NCI-H524 (cell line): ENCODE measurements at places on chromosomes 11 and 22.

DNA sequence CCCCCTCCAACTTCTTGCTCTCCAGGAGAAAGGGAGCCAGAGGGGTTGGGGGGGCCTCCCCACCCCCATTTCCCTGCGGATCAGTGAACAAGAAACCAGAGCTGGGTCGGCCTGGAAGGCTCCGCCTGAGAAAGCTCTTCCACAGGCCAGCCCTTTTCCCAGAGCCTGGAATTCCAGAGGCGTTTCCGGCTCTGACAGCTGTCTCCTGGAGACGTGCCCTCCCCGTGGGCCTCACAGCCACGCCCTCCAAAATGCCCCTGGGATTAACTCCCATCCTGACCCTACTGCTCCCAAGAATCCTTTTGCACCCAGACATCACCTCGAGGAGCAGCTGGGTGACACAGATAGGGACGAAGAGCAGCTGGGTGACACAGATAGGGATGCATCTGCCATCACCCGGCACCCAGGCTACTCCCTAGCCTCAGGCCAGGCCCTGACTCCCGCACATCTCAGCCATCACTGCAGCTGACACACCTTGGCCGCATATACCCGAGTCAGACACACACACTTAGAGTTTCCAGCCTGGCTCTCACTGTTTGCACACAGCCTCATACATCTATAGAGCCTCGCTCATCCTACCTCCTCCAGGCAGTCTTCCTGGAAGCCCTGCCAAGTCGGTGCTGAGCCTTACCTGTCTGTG, 7.6 kb upstream of the CDC42EP1 start:
- peak; percentile 33 for DNase-seq

- no peak for DNase-seq
Measured at GRCh38 chr22:39206491-39206890, 38.3 kb downstream of the PDGFB start.

DNA sequence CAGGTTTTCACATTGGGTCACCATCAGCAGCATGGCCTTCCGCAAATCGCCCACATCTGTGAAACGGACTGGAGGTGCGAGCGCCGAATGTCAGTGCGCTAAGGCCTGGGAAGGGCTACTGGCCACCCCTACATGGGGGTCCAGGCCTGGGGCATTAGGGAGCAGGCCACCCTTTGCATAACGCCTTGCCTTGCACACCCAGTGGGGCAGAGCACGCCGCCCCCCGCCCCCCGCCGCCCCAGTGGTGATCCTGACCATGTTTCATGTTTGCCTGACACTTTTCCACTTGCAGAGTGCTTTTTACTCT, 2.6 kb downstream of the GRK2 start:
- DNase-seq = no peak

DNA sequence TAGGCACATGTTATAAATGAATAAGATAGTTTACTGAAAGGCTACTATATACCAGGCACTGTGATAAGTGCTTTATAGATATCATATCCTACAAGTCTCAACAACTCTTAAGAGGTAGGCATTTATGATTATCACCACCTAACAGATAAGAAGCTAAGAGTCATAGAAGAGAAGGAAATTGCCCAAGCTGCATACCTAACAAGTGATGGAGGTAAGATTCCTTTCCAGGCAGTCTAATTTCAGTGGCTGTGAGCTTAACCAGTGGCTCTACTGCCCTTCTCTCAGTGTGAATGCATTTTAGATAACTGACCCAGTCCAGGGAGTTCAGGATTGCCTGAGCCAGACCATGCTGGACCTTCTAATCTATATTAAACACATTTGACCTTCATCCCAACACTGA, 39.2 kb downstream of the HEPHL1 start:
- DNase-seq = no peak

GRCh38 chr22:22154040-22154439, 90.5 kb upstream of the VPREB1 start:
- DNase-seq = no peak

DNA sequence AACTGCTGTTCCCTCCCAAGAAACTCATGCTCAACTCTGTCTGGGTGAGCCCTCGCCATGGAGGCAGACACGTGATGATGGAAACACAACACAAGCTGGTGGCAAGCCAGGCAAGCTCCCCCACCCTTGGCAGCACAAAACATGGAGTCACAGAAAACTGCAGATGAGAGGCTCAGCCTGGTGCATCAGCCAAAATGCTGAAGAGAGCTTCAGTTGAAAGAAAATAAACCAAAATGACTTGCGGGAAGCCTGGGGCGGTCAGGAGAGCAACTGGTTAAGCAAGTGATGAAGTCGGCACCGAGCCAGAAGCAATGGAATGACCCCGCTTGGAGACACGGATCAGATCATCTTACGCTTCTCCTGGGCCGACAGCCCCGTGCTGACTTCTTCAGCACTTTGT, 68.3 kb downstream of the C11orf58 start:
- DNase-seq = no peak
